ENCODE measurements at places on chromosomes 7 and 10. TPM values are rescaled to one million over a fixed set of nuclear protein-coding genes. Genes with fewer than 3 reads are reported as not detected.

GRCh38 chr7:79332091-79332490 lies 121.4 kb downstream of the MAGI2 start:
- DNase-seq = no peak

DNA sequence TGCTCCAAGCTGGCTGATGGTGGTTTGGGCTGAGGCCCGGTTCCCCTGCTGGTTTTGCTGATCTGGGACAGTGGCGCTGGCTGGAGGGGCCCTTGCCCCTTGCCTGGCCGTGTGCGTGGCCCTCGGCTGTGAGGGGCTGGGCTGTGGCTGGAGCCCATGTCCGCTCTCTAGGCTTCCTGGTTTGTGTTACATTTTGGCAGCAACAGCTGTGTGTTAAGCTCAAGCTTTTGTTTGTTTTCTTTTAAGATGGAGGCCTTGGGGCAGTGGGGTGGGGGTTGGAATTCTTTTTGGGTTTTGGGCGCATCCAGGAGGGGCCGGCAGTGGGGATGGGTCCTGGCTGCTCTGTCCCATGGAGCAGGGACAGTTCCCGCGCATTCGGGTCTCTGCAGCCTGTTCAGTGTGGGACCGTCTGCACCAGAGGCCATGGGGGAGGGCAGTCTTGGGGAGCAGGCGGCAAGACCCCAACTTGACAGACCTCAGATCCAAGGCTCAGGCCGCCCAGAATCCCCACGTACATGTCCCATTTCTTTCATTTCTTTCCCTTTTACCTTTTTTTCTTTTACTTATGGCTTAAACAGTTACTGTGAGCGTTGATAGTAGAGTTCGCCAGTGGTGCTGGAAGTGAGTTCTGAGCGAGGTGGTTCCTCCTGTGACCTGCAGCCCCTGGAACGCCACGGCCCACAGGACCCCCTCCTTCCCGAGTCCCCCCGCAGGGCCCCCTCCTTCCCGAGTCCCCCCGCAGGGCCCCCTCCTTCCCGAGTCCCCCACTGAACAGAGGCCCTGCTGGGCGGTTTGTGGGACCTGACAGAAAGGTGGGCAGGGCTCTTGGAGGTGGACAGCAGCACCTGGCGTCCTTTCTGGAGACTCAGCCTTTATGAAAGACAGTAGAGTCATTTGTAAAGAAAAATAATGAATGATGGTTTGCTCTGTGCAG lies 75.3 kb downstream of the INPP5A start:
- no peak for DNase-seq

DNA sequence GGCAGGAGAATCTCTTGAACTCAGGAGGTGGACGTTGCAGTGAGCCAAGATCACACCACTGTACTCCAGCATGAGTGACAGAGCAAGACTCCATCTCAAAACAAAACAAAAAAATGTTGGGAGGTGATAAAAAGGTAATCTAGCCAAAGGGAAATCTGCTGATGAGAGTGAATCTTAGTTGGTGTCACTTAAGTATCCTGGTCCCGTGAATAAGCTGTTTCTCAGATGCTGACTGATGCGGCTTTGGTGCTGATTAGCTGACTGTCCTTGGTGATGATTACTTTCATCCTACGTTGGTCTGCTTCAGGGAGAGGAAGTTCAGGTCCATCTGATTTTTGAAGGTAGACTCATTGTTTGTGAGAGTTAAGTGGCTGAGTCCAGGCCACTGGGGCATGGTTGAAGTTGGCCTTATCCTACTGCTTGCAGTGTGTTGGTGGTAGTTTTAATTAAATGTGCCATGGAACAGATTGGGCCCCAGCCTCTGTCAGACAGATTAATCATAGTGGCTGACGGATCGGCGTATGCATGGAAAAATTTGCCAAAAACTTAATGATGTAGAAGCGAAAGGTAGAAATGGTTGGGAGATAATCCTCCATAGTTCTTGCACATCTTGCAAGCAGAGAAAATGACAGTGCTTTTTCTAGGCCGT lies 17.4 kb upstream of the TMEM236 start:
- no peak for DNase-seq

GRCh38 chr7:69742237-69742636 lies 144.0 kb downstream of the AUTS2 start:
- no peak for DNase-seq

DUS4L gene
- total RNA-seq = 12.6 TPM

DNA sequence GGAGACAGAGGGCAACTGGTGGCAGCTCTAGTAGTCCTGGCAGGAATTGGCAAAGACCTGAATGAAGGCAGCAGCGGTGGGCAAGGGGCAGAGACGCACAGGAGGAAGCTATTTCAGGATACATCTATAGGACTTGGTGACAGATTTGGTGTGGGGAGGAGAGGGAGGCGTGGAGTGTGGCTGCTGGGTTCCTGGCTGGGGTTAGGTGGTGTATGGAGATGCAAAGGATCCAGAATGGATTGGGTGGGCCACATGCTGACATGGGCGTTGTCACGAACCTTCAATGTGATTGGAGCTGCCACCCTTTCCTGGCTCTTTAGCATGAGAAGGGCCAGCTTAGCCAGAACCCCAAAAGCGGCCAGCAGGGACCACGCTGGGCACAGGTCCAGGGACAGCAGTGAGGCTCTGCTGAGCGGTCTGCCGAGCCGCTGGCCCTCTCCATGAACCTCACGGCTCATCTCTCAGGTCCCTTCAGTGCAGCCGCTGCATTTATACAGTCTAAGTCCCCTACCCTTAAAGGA lies 10.2 kb upstream of the ADCY1 start:
- DNase-seq = no peak

- no peak for DNase-seq
Observed at GRCh38 chr7:99004216-99004615, 125.9 kb downstream of the TRRAP start.

SSC4D gene
- total RNA-seq = 1.1 TPM

- no peak for DNase-seq
Observed at GRCh38 chr10:89600041-89600440, 45.0 kb downstream of the PANK1 start.

NUTM2E gene
- 0.15 TPM for total RNA-seq

GRCh38 chr7:77799078-77799964 lies 748 bp downstream of the PHTF2 start:
- DNase-seq = peak; percentile 6

- no peak for DNase-seq
Observed at GRCh38 chr10:73916761-73917470, 6.0 kb downstream of the PLAU start.

DNA sequence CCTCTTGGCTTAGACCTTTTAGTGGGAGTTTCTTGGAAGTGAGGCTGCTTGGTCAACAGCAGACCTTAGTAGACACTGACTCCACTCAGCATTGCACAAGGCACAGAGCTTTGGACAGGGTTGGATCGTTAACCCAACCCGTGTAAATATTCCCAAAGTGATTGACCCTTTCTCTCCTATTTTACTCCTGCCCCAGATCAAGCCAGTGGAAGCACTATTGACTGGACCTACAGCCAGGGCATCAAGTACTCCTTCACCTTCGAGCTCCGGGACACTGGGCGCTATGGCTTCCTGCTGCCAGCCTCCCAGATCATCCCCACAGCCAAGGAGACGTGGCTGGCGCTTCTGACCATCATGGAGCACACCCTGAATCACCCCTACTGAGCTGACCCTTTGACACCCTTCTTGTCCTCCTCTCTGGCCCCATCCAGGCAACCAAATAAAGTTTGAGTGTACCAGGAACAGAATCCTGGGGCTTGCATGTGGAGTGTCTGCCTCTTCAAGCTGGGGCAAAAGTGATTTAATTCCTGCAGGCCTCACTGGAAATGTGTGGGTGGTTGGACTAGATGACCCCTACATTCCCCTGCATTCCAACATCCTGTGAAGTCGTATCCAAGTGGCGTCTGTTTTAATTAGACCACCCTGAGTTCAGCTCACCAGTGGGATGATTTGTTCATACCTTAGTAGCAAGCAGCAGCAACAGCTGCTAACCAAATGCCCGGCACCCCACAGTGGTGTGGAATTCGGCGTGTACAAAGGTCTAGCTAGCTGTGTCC lies 7.5 kb downstream of the CPA1 start:
- DNase-seq = no peak

CNPY1 gene
- total RNA-seq = not detected

SPAG6 gene
- total RNA-seq = not detected

DNA sequence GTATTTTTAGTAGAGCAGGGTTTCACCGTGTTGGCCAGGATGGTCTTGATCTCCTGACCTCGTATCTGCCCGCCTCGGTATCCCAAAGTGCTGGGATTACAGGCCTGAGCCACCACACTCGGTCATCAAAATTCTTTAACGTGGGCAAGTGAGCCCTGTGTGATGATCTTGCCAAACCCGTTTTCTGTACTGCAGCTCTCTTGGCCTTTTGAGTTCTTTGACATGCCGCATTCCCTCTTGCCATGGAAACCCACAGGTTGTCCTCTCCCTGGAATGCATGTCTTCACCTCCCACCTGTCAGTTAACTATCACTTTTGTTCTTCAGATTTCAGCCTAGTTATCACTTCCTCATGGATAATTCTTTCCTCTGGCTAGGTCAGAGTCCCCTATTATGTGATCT lies 5.0 kb downstream of the NUP205 start:
- DNase-seq = no peak

DNA sequence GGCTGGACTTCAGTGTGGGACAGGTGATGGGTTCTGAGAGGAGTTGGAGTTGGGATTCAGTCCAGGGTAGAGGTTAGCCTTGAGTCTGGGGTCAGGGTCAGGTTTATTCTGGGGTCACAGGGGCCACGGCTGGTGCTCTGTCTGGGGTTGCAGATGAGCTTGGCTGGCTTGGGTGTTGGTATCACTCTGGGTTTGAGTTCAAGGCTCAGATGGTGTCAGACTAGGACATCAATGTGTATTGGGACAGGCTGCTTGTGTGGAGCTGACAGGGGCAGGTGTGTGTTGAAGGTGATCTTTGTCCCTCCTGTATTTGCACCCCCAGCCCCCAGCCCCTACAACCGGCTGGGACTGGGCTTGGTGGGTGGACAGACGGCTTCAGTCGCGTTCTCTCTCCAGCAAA lies 26.8 kb downstream of the TMEM270 start:
- DNase-seq = no peak

CALY gene
- 0.47 TPM for total RNA-seq

DNA sequence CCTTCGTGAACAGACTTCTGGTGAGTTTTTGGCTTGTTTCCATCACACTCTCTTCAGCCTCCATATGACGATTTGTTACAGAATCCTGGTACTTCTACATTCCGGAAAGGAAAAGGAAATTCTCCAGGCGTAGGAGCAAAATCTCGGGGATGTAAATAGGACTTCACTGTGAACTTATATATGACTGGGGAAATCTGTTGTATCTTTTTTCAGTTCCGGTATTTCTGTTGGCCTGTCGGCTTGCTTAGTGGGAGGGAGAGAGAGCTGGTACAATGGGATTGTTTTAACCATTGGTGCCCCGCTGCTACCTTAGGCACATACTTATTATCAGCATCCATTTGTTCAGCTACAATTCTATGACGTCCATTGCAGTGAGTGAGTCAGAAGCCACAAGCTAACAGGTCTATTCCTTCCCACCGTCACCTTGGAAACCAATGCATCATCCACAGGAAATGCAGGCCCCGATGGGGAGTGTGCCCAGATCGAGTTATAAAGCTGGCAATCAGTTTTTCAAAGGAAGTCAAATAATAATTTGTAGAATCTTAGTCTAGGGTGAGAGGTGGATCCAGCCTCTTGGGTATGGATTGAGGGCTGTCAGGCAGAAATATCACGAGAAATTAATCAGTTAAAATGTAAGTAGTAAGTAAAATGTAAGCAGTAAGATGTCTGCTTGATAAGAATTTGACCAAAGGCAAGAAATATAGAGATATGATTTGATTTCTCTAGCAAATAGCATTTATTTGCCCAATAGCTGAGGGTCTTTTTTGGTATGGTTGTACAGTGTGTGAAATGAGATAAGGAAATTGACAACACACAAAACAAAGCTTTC lies 92.0 kb upstream of the MKLN1 start:
- DNase-seq = peak; percentile 74

GRCh38 chr7:85178531-85179298 lies 8.1 kb downstream of the SEMA3D start:
- DNase-seq = no peak

- peak; percentile 26 for DNase-seq
Observed at GRCh38 chr7:13262929-13263530, 575.6 kb downstream of the ARL4A start.

INMT gene
- 0.32 TPM for total RNA-seq

- no peak for DNase-seq
Observed at GRCh38 chr10:8242295-8242872, 187.9 kb downstream of the GATA3 start.

- DNase-seq = no peak
Observed at GRCh38 chr7:130417213-130417612, 23.6 kb downstream of the CEP41 start.

EPHA1 gene
- 29.9 TPM for total RNA-seq

GRCh38 chr10:91557651-91558111 lies 75.2 kb downstream of the PPP1R3C start:
- no peak for DNase-seq

DNA sequence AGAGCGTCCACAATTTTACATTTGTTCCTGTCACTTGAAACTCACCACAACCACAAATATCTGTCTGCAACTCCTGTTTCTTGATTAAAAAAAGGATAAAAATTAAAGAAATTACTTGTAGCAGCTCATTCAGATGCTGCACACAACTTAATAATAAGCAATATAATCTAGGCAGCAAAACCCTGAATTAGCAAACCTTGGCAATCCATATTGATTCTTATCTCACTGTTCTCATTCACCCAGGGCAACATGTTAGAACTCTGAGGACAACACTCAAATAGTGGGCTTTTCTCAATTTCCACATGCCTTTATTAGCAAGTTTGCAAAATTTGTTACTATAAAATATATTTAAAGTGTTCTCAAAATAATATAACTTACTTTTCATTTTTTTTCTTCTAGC lies 38.9 kb downstream of the BAZ1B start:
- no peak for DNase-seq

- no peak for DNase-seq
Observed at GRCh38 chr7:156668130-156668741, 27.7 kb downstream of the RNF32 start.

- DNase-seq = no peak
Observed at GRCh38 chr7:98872328-98872924, 2.6 kb upstream of the TMEM130 start.

CPEB3 gene
- total RNA-seq = 3.0 TPM

GRCh38 chr10:100579261-100580090 lies 43.7 kb downstream of the HIF1AN start:
- no peak for DNase-seq

GOT1 gene
- total RNA-seq = 135 TPM

- DNase-seq = peak; percentile 65
Observed at GRCh38 chr7:102874166-102874829, 38.5 kb upstream of the LRRC17 start.
